ENCODE measurements at places on chromosomes 5 and 9.
A peak's percentile ranks its signal among the peaks of the same experiment; 100 is the strongest.

- no peak for DNase-seq
Observed at GRCh38 chr5:76813982-76814562, 4.8 kb upstream of the F2RL1 start.

GRCh38 chr9:109735801-109736200, 44.2 kb upstream of the PALM2AKAP2 start:
- no peak for DNase-seq

DNA sequence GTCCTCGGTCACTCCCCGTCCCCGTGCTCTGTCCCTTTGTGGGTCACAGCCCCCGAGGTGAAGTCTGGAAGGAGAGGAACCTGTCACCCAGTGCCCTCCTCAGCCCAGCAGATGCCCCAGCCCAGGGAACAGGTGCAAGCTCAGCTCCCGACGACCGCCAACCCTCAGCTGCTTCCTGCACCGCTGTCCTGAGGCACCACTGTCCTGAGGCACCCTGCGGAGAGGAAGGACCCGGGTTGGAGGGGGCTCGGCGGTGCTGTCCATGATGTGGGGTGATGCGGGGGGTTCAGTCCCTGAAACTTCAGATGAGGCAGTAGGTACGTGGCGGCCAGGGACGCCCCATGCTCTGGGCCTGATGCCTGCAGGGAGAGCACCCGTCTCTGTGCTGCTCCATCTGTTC, 81.4 kb downstream of the COL5A1 start:
- no peak for DNase-seq

- no peak for DNase-seq
Observed at GRCh38 chr9:127159325-127159801, 36.9 kb upstream of the ANGPTL2 start.

GRCh38 chr5:9468060-9468388, 77.9 kb downstream of the SEMA5A start:
- no peak for DNase-seq

DNA sequence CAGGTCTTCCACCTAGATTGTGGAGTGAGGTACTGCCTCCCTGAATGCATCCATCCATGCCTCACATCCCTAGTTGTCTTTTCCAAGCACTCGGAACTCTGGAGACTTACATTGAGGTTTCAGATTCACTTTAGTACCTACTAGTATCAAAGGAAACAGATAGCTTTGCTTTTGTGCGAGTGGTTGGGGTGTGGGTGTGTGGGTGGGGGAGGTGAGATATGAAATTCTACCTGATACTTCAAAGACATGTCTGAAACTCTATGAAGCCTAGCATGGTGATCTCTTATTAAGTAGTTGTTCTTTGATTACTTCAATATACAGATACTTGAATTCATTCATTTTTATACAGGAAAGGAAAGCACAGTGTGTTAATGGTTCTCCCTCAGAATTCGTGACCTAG, 64.4 kb downstream of the MCCC2 start:
- peak; percentile 38 for DNase-seq

- DNase-seq: no peak
Observed at GRCh38 chr5:10756549-10756948, 4.5 kb downstream of the DAP start.

DNA sequence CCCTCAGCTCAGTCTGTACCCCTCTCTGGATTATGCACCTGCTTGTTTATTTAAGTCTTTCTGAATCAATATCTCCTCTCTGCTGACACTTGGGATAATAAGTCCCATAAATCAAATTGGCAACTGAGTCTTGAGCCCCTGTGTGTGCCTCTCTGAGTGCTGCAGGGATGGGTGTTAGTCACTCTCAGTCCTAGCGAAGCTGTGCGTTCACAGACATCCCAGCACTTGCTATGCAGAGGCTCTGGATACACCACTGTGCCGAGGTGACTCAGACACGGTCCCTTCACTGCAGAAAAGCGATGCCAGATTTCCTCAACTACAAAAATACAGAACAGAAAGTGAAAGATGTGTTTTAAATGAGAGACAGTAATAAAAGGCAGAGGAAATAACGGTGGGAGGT, 4.1 kb upstream of the KCNMB1 start:
- DNase-seq: peak; percentile 25

DNA sequence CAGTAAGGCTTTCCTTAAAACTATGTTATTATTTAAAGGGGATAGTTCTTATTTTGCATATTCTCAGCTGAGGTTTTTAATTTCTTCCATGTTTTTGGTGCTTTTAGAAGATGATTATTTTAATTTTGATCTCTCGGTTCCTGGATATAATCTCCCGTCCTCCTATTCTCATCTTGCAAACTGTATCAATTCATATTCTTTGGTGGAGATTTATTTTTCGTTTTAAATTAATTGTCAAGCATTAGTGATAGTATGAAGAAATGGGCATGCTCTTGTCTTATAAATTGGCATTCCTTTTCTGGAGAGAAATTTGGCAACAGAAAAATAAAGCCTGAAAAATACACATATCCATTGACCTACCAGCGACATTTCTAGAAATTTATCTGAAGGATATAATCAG, 15.5 kb upstream of the GNAQ start:
- no peak for DNase-seq

- DNase-seq: no peak
Observed at GRCh38 chr5:151672516-151672915, 14.2 kb downstream of the SPARC start.

GRCh38 chr9:132155568-132155895, 6.3 kb upstream of the NTNG2 start:
- DNase-seq: no peak

- no peak for DNase-seq
Observed at GRCh38 chr9:92726971-92727715, 37.5 kb downstream of the BICD2 start.

GRCh38 chr5:111769541-111769940, 12.5 kb upstream of the NREP start:
- no peak for DNase-seq

- DNase-seq: no peak
Observed at GRCh38 chr5:170313344-170313743, 15.8 kb upstream of the LCP2 start.

DNA sequence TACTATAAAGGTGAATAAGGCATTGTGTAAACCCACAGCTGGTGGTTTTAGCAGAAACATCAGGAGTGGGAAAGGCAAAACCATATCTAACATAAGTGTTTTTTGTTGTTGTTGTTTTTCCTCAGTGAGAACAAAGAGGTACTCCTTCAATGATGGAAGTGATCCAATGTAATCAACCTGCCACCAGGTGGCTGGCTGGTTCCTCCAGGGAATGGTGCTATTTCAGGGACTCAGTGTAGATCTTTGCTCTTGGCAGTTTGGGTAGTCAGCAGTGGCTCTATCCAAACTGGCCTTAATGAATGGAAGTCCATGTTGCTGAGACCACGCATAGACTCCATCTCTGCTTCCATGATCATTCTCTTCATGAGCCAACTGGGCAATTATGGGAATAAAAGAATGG, 10.8 kb downstream of the DMRTA1 start:
- DNase-seq: no peak

- no peak for DNase-seq
Observed at GRCh38 chr5:119072496-119072895, 1.6 kb downstream of the DMXL1 start.

Data from stimulated activated CD4-positive, alpha-beta T cell treated with anti-CD3 and anti-CD28 coated beads, TNF-alpha, amount 100 ng/mL, for 48 hours (primary cell).